ENCODE measurements at places on chromosomes 6 and 20.

DNA sequence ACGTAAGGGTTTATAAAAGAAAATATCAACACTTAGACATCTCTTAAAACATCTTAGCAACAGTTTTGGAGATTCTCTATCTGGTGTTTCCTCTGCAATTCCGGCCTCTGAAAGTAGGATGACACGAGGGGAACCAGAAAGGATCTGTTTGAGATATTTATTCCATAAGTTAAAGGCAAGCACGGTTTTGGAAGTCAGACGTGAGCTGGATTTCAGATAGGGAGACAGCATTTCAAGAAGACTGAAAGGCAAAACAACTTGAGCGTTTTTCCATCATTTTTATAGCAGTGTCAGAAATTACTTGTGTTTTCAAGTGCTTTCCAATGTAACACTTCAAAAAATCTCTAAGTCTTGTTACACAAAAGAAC lies 52.9 kb upstream of the BTN3A2 start:
- no peak for DNase-seq

DNA sequence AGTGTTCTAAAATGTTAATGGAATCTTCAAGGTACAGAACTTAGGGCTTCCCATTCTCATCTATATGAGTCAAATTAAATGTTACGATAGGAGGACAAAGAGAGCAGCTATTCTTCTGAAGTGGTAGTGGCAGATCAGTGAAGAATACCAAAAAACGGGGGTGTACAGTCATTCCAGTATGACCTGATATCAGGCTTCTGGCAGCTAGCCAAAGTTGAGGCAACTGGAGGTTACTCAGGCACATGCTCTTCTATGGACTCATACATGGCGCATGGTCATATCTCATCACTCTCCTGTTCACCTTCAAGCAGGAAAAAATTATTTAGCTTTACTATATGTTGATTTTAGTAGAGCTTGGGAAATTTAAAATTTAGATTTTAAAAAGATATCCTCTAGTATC lies 1608.8 kb downstream of the GRIK2 start:
- no peak for DNase-seq

GRCh38 chr6:140039364-140039763 lies 664.9 kb upstream of the CITED2 start:
- DNase-seq = no peak

DNA sequence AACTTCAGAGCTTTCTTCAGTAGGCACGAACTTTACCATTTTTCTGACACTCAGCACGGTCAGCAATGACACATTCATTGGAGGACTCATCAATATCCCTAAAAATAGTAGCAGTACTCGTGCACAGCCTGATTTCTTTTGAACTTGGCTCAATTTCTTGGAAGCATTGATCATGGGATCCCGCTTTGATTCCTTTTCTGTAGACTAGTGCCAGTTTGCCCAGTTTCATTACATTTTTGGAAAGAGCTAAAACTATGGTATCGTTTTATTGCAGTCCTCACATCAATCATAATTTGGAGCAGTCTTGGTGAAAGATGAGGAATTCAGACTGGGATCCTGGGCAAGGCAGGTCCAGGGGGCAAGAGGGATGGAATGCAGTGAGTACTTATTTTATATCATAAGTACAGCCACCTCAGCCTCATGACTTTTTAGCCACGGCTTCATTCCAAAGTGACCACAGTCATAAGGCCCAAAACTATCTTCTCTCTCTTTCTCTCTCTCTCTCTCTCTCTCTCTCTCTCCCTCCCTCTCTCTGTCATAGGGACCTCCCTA lies 170.9 kb upstream of the AKAP12 start:
- no peak for DNase-seq

DNA sequence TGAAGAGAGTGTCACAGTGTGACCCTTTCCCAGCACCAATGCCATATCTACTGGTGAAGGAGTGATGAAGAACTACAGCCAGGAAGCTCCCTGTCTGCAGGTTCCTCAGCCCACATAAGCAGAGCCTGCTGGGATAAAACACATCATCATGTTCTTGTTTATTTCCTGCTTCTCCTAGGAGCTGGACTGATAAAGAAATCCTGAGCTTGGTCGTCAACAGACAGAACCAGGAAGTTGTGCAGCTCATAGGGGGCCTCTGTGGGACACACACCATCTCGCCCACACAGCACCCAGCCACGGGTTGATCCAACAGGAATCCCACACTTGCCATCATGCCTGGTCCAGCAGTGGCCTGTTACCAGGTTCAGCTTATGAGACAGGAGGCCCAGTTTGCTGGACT lies 2.8 kb upstream of the CSTL1 start:
- peak; percentile 70 for DNase-seq

GRCh38 chr20:22768266-22769178 lies 184.2 kb upstream of the FOXA2 start:
- no peak for DNase-seq

DNA sequence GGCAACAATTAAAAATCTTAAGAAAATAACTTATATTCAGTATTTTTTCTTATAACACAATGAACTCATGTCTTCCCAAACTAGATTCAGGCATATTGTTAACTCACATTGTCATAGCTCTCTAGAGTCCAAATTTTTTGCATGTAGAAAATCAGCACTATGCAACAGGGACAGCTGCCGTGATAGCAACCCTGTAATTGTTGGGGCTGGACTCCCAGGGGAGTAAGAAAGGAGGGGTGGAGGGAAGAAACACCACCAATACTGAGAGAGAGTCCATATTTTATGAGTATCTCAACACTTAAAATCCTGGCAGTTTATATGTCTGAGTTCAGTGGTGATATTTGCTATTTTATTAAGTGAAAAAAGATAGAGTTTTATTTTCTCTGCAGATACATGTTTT lies 89.6 kb upstream of the HS3ST5 start:
- DNase-seq = no peak
